COR-L47 (cell line): ENCODE measurements at places on chromosomes 2 and 18.

DNA sequence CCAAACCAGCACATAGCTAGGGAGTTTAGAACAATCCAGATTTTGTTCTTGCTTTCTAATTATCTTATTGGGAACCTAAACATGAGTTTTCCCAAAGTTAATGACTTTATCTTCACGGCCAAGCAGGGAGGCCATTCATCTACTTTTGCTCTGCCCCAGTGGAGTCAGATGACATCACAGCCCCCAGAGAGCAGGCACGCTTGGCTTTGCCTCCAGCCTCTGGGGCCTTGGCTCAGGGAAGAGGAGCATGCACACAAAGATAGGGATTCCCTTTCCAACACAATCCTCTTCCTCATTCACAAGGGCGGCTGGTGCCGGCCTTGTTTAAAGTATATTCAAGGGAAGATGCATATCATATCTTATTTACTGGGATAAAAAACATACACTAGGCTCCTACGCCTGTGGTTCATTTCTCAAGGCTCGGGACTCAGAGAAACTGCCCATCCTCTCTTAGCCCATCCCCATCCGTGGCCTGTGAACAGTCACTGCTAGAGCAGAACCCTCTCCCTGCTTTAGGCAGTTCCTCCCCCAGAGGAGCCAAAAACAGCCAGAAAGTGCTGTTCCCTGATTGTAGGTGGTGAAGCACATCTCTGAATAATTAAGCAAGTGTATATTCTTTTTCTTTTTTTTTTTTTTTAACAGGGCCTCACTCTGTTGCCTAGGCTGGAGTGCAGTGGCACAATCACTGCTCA lies 21.2 kb downstream of the TGFA start:
- no peak for DNase-seq

DNA sequence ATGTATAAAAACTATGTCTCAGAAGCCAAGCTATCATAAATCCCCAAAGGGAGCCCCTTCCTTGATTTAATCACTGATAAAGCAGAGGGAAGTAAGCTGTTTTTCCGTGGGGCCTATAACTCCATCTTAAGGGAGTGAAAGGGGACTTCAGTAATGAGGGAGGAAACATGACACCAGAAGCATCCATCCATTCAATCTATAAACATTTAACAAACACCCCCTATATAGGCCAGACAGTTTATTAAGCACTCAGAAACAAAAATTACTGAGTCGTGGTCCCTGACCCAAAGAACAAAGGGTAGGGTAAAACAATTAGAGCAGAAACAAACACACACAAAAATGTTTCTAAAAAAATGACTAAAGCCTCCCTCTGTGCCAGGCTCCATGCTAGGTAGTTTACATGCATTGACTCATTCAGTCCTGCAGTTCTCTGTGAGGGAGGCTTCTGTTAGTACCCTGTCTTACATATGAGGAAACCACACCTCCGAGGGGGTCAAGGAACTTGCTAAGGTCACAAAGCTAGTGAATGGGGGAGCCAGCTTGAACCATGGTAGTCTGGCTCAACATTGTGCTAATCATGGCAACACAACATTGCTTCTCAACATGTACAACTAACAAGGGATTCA lies 472.1 kb downstream of the CDH2 start:
- no peak for DNase-seq

GRCh38 chr2:223989206-223989855 lies 32.1 kb downstream of the MRPL44 start:
- no peak for DNase-seq

GRCh38 chr18:363301-364085 lies 95.6 kb upstream of the THOC1 start:
- no peak for DNase-seq

DNA sequence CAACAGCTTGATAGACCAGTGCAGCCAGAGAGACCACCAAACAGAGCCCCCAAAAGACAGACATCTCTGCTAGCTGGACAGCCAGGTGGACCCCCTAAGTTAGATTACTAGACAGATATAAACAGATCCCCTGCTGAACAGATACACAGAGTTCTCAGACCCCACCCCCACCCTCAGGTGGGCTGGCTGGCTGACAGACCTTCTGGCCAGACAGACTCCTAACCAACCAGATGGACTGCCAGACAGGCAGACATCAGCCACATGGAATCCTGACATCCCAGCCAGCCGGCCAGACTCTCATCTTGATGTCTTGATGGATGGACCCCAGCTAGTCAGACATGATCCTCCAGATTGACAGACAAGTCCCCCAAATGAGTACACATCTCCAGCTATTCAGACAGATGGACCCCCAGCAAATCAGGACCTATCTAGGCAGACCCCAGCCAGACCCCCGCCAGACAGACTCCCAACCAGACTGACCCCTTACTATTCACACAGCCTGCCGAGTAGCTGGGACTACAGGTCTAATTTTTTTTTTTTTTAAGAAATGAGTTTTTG lies 18.0 kb downstream of the PTPN18 start:
- DNase-seq = no peak

DNA sequence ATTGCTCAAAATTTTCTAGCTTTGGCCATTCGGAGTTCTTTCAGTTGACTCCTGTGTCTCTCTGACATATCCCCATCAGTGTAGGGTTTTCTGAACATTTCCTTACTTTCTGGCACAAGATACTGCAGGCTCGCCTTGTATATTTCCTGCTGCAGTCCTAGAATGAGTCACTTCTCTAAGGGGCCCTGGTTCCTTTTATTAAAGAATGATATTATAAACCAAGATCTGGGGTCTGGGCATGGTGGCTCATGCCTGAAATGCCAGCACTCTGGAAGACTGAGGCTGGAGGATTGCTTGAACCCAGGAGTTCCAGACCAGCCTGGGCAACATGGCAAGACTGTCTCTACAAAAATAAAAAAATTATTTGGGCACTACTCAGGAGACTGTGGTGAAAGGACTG lies 3.0 kb upstream of the RPL37A start:
- no peak for DNase-seq

DNA sequence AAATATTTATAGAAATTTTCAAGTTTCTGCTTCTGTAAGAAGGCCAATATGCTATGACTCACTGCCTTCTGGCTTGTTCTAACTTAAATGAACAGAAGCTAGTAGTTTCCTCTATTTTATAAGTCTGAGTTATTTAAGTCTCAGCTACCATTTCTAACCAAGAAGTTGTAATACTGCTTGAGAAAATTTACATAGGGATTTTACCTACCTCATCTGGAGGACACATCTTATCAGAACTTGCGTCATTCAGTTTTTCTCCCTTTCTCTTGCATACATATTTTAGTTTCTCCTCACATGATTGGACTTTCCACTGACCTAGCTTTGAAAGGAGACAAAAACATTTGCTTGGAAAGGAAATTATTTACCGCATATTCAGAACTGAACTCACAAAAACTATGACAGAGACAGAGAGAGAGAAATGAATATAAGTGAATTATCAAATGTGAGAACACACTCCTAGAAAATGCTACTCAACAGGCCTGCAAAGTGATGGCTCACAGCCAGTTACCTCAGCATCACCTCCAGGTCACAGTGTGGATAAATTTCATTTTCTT lies 81.1 kb upstream of the CD302 start:
- DNase-seq = no peak

- no peak for DNase-seq
Observed at GRCh38 chr2:144533221-144533620, 13.3 kb upstream of the ZEB2 start.

- no peak for DNase-seq
Observed at GRCh38 chr2:8103085-8103708, 578.7 kb upstream of the ID2 start.

GRCh38 chr2:97752342-97753334 lies 39.3 kb downstream of the ZAP70 start:
- DNase-seq = no peak

- DNase-seq = no peak
Observed at GRCh38 chr2:136777391-136777790, 12.0 kb downstream of the THSD7B start.

GRCh38 chr2:82391386-82391785 lies 2067.7 kb downstream of the SUCLG1 start:
- no peak for DNase-seq

DNA sequence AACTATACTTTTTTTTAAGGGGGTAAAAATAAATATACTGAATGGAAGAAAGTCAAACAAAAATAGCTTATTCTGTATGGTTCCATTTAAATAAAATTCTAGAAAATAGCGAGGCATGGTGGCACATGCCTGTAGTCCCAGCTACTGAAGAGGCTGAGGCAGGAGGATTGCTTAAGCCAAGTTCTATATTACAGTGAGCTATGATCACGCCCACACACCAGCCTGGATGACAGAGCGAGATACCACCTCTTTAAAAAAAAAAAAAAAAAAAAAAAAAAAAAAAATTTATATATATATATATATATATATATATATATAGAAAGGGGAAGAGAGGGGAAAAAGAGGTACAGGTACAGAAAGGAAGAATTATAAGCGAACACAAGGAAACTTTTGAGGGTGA lies 77.7 kb downstream of the MEMO1 start:
- DNase-seq = no peak

DNA sequence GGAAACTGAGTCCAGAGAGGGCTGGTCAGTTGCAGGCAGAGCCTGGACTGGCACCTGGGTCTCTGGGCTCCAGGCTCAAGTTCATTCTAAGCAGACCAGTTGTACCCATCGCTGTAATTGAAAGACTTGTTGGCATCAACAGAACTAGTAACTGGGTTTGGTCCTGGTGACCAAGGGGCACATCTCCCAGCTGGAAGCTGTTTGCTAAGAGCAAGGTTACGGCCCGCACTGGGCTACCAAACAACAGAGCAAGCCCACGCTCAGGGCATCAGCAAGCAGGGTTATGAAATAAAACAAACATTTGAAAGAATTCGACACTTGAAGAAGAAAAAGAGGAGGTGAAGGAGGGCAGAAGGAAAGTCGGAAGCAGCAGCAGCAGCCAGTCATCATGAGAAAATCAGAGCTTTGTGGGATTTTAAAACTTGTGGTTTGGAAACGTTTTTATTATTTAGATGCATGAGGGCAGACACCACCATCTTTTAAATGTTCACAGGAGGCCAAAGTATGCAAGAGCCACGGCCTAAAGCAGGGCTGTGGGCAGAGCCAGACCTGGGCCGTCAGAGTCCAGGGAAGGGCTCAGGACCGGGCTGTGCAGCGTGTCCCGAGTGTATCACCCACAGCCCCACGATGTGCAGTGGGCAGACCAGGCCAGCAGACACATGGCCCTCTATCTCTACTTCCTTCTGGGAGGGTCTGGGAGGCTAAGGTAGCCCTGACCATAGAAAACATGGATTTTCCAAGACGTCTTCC lies 220.3 kb downstream of the BCL2 start:
- DNase-seq = no peak

DNA sequence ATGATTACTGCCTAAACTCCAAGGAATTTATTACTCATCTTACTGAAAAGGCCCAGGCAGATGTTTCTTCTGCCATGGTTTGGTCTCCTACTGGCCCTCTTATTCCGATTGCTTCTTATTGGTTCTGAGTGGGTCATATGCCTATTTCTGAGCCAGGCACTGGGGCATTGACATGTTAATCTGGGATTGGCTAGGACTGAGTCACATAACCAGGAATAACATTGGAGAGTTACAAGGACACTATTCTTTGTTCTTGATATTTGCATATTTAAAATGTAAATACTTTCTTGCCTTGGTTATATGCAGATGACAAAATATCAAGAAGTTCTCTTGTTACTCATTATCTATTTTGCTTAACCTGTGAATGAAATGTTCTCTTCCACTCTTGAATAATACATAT lies 534.4 kb upstream of the SLC39A10 start:
- no peak for DNase-seq

DNA sequence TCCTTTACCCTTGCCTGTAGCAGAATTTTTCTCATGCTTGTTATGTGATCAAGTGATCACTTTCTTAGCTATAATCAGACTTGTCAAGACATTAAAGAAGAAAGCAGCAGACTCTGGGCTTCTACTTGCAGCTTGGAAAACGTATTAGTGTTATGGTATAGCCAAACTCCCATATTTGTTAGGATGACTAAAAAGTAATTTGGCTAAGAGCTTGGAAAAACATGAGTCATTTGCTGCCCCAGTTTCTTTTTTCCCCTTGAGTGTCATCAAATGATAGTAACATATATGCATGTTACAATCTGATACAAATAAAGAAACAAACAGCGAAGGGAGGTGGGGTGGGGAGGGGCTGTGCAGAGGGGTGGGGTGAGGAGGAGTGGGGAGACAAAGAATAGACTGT lies 155.5 kb downstream of the IKZF2 start:
- DNase-seq = no peak

- no peak for DNase-seq
Observed at GRCh38 chr2:222611684-222612083, 44.2 kb downstream of the FARSB start.
